Mucosa of descending colon (tissue), 3 donors: ENCODE measurements at places on chromosomes 12 and 14. TPM values are rescaled to one million over a fixed set of nuclear protein-coding genes. Genes with fewer than 3 reads are reported as not detected.

- DNase-seq = no peak
Measured at GRCh38 chr12:69948851-69949250, 123.8 kb downstream of the MYRFL start.

GRCh38 chr12:120093592-120094355 lies 22.8 kb downstream of the RAB35 start:
- DNase-seq = peak; percentile 28

DPF3 gene
- 9.3 TPM for total RNA-seq

GRCh38 chr12:18872770-18873169 lies 134.9 kb downstream of the CAPZA3 start:
- no peak for DNase-seq

DNA sequence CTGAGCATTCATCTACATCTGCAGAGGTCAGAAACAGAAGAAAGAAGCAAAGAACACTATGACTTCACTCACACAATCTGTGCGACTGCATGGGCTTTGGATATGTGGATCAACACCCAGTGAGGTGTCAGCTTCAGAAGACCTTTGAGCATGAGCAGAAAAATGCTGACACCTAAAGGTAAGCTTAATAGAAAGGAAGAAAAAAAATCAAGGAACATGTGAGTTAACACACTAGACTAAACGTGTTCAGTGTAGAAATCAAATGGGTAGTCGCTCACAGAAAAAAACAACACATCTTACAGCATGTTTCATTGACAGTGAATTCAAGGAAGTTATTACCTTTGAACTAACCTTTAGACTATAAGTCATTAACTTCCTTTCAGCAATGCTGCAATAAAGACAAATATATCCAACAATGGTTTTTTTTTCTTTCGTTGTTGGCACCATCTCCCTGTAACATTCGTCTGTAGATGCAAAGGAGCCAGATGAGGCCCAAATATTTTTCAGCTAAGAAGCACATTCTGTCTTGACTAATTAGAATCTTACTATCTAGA lies 30.9 kb downstream of the RTRAF start:
- DNase-seq = no peak

- no peak for DNase-seq
Measured at GRCh38 chr12:89544022-89544421, 18.2 kb upstream of the POC1B start.

DNA sequence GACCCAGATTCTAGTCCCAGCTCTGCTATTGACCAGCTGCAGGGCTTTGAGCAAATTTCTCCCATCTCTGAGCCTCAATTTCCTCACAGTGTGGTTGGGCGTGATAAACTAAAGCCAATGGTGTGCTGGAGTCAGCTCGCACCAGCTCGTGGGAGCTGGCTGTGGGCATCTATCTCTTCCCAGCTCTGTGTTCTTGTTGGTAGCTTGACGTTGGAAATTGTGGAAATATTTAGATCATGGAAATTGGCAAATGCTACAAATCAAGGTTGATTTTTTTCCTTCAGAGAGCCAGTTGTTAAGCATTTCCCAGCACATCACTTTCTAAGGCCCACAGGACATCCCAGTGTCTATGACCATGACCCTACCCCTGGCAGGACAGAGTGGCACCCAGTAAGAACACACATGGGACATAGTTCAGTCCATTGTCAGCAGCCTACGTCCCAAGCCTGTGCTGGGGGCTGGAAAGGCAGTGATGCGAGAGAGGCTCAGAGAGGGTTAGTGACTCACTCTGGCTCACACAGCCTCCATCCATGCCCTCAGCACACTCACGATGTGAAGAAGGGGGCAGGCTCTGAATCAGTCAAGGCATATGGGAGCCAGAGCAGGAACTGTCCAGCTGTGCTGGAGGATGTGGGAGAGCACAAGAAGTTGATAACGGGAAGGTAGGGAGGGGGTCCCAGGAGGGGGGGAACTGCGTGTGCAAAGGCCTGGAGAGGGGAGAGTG lies 77.6 kb downstream of the LGMN start:
- DNase-seq = no peak
